ENCODE measurements at places on chromosomes 5 and 9.

DNA sequence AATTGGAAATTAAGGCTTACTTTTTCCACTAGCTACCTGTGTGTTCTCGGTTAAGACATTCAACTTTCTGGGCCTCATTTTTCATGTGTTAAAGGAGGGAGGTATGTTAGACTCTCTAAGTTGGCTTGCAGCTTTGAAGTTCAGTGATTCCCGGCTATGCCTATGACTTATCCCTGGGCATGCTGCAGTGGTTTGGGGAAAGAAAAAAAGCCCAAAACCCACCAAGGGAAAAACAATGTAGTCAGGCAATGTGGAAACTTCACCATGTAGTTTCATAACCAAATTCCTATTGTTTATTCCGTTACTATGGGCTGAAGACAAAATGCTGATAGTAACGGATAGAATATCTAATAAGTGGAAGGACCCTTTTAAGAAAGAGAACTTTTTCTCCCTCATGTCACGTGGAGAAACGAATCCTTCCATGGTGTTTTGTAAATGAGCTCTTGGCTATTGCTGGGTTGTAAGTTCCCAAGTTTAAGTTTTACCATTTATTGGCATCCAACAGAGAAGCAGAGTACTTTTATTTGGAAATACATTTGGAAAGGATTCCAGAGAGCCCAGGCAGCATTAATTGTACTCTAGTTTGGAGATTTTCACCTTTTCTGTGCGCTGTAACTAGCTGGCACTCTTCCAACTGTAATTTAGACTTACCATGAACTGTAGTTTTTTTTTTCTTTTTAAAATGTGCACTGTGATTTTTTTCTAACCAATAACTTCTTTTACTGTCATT lies 84.9 kb upstream of the MPDZ start:
- no peak for DNase-seq

- DNase-seq, result no peak
These were observed 24.8 kb upstream of the HTR1A start for GRCh38 chr5:63987053-63987452.

DNA sequence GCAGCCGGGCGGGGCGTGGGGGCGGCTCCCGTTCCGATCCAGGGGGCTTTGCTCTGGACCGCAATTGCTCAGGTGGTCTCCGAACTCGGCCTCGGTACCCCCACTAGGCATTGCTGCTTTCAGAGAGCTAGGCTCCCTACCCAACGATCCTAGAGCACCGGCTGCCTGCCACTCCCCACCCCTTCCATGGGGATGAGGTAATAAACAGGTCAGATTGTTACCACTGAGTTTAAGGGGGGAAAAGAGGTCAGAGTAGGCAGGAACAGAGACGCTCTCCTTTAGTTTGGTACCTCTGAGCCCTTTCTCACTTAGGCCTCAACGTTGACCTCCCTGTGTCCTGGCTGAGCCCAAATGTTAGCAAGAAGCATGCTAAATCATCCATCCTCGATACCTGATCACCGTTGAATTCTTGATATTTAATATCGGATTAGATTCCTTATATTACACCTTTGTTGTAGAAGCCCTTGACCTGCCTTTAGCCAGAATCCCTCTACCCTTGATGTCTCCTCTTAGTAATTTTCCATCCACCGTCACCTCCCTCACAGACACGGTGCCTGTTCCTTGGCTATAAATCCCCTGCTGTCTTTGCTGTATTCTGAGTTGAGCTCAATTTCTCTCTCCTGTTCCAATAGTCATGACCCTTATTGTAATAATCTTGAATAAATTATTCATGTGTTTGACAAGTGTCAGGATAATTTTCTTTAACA lies 588 bp upstream of the PLPP1 start:
- no peak for DNase-seq

DNA sequence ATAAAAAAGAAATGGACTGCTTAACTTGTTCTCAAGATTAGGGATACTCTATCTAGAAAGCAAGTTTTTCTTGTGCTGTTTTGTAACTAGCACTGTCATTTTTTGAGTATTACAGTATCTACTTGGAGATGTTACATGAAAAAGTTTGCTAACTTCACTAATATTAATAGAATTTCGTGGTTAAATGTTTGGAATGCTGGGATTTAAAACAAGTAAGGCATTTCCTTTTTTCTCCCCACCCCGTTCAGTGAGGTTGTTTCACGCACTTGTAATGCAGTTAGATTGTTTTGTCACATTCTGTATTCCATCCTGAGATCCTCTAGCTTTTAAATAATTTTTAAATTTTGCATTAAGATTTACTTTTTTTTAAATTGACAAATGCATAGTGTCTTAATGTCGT lies 20.0 kb upstream of the TEK start:
- DNase-seq, result no peak

DNA sequence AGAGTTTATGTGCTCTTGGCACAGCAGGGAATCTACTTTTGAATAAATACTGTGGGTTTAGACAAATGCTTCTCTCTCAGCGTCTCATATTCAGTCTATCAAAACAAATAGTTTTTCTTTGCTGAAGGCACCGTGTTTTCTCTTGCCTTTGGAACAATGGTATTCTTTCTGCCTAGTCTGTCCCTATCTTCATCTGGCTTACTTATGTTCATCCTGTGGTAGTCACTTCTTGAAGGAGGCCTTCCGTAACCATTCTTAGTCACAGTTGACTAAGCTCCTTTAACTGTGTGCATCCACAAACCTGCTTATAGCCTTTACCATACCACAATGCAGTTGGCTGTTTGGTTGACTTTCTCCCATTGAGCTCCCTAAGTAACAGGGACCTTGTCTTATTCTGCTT lies 45.9 kb downstream of the LARP1 start:
- DNase-seq, result no peak

- no peak for DNase-seq
These were observed 1021.2 kb downstream of the NR2F1-AS1 start for GRCh38 chr5:92559781-92560180.

DNA sequence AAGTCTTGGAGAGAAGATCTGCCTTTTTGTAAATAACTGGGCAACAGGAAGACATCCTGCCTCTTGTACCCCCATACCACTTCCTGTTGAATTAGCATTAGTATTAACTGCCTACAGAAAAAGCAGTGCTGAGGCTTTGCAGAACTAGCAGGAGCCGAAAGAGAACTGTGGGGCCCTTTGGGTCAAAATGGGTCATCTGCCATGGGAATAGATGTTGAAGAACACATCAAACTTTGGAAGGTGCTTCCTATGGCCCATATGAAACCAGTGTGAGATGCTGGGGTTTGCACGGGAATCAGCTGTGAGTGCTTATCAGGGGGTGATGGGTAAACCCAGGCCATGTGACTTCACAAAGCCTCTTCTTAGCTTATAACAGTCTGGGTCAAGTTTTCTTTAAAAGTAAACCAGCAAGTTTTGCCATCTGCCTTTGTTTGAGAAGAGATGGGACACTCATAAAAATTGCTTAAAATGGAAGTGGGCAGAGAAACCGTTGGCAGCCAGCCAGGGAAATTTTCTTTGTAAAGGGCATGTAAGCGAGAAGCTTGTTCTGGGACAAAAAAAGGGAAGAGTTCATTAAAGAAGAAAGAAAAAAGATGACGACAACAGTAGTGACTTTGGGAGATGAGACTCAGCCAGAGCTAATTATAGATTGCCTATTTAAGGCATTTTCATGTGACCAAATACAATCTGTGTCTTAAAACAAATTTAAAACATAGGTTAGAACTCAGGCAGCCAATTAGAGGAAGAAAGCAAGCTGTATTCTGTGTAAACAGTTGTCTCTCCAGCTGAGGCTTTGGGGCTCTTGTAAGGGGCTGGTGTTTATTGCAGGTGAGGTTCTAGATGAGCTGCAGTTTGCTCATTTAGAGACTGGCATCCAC lies 4.4 kb downstream of the SLC25A25 start:
- no peak for DNase-seq
